Naive thymus-derived CD8-positive, alpha-beta T cell (primary cell): ENCODE measurements at places on chromosomes 13 and 19.

DNA sequence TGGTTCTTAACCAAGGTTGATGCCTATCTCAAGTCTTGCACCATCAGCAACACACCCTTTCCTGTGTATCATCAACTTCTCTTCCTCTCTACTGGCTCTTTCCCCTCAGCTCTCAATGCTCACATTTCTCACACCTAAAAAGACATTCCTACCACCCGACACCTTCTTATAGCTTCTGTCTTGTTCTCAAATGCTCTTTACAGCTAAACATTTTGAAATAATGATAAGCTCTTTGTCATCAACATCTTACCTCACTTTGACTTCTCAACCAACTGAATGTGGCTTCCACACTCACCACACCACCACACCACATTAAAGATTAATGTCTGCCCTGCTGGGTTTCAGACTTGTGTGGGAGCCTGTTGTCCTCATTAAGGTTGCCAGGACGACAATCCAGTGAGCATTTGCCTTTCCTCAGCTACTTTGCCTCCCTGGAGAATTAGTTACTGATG lies 67.8 kb downstream of the RXFP2 start:
- DNase-seq: peak; percentile 4

DNA sequence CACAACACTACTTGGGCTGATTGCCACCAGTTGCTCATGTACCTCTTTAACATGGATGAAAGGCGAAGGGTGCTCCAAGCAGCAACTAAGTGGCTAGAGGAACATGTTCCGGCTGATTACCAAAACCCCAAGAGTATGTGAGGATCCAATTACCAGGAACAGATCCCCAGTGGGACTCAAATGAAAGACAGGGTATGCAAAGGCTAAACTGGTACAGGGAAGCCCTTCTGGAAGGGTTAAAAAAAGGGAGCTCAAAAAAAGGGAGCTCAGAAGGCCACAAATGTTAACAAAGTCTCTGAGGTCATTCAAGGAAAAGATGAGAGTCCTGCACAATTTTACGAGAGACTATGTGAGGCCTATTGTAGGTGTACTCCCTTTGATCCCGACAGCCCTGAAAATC lies 604.7 kb downstream of the UQCRFS1 start:
- DNase-seq: no peak

GRCh38 chr19:9808855-9809824 lies 9.7 kb downstream of the FBXL12 start:
- DNase-seq: peak; percentile 39

- no peak for DNase-seq
Measured at GRCh38 chr19:6767081-6767356, 216 bp downstream of the SH2D3A start.

DNA sequence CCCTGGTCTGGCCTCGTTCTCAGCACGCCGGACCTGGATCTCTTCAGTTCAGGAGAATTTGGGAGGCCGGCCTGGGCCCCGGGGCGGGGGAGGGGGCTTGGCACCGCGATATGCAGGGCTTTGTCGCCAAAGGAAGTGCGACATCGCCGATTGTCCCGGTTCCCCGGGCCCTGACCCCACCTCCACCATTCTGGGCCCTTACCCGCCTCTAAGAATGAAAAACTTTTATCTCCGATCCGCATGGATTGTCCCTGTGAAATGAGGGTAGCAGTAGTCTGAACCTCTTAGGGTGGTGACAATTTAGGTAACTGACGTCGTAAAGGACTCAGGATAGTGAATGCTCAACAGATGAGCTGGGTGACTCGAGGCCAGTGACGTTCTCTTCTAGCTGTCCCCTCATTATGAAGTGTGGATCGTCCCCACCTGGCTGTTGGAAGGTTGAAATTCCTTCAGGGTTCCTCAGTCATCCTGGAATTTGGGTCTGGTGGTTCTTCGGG lies 650 bp downstream of the DDA1 start:
- DNase-seq: no peak

- DNase-seq: peak; percentile 38
Measured at GRCh38 chr19:45187421-45188100, 9.0 kb downstream of the BLOC1S3 start.

GRCh38 chr13:32126278-32126677 lies 94.7 kb downstream of the FRY start:
- DNase-seq: no peak

DNA sequence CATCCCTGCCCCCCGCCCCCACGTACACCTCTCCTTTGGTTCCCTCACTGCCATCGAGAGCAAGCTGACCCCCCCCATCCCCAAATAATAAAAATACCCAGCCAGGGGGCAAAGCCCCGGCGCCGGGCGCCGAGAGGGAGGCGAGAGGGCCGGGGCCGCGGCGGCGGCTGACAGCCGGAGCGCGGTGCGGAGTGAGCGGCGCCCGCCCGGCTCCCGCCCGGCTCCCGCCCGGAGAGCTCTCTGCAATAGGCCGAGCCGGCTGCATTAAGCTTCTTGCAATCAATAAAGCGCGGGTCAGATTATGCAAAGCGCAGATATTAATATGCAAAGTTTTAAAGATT lies 40.9 kb downstream of the DEDD2 start:
- DNase-seq: no peak

DNA sequence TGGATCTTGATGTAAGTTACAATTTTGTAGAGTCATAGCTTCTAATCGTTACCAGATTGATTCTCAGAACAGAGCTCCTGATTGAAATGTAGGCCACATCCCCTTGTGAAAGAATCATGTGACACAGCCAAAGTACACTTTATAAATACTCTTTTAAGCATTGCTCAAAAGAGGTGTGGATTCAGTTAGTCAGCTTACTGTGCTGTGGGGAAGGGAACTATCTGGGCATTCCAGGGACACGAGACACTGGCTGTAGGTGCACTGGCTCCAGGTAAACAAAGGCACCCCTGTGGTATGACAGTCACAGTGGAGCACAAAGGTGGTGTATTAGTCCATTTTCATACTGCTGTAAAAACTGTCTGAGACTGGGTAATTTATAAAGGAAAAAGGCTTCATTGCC lies 222.8 kb downstream of the LIG4 start:
- no peak for DNase-seq

DNA sequence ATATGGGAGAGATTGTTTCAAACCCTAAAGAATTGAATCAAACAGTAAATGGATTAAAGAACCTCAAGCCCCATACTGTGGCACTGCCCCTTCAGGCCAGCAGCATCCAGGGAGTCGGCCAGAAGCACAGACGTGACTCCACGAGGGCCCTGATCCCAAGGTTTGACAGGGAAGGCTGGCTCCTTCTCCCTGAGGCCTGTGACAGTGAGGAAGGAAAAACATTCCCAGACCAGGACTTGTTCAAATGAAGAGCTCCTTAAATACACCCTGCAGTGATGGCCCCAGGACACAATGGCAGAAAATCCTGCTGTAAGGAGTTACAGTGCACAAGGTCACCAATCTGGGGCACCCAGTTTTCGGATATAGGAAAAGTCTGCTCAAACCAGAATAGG lies 91.0 kb downstream of the COL4A1 start:
- DNase-seq: no peak

DNA sequence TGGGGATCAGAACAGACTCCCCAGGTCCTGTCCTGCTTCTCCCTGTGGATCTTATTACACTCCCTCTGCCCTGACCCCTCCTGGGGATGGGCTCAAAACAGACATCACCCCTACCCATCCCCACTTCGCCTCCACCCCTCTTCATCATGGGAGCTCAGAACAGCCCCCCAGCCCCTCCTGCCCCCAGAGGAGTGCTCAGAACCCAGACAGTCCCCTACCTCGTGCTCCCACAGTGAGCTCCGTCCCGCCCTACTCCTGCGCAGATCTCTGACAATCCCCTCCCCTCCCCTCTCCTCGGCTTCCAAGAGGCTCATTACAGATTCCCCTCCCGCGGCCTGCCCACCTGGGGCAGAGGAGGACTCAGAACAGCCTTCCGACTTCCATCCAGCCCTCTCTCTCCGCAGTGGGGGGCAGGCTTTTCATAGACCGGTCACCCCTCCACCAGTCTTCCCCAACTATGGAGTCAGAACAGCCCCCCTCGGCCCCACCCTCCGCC lies 6.1 kb downstream of the NXNL1 start:
- DNase-seq: no peak

DNA sequence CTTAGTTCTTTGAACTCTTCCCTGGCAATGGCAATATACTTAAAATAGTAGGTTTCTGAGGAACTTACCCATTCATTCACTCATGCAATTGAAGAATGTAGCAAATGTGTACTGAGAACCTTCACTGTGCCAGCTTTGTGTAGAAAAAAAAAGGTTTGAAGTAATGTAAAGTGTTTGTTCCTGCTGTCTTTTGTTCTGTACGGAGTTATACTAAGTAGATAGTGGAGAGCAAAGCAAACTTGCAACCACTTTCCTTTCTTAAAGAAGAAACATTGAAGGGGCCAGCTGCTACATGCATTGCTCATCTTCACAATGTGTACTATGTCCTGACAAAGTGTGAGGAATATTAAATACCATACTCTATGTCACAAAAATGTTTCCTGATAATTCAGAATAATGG lies 68.9 kb upstream of the FREM2 start:
- DNase-seq: no peak

DNA sequence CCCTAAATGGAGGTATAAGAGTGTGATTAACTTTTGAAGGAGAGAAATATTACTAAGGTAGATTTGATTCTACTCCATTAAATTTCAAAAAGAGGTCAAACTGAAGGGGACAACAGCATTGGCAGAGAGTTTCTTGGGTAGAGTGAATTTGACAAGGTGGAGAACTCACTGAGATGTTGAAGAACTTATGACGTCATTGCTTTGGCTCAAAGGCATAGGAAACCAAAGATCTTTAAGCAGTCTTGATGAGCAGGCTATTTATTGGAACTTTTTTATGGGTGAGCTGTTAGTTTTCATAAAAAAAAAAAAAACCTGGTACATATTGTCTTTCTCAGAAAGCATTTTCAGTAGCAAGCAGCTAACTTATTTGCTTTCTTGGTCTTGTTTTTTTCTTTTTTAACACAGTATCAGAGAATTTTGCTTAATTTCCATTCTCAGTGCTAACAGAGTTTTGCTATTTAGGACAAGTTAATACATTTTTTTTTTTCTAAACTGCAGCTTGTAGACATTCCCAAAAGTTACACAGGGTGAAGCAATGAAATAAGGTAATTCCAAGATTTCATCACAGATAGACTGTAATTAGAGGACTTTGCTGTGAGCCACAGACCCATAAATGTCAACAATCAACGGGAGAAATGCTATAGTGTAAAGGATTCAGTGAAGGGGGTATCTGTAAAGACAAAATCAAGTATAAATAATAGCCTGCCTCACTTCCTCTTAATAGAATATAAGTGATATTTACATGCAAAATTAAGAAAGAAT lies 412.2 kb upstream of the KLHL1 start:
- DNase-seq: no peak

DNA sequence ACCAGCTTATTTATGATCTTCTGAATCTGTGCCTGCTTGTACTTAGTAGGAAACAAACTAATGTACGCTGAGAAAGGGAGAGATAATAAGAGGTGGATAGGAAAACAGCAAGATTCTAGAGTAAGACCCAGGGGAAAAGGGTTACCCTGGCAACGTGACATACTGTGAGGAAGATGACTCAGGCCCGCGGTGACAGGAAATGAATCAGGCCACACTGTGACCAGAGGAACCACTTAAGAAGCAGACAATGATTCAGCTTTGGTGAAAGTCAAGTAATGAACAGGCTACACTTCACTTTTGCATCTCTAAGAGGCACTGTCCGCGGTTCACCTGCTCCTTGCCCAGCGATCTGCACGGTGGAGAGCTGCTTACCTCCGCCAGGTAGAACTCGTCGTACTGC lies 158.2 kb downstream of the NALCN start:
- DNase-seq: no peak

DNA sequence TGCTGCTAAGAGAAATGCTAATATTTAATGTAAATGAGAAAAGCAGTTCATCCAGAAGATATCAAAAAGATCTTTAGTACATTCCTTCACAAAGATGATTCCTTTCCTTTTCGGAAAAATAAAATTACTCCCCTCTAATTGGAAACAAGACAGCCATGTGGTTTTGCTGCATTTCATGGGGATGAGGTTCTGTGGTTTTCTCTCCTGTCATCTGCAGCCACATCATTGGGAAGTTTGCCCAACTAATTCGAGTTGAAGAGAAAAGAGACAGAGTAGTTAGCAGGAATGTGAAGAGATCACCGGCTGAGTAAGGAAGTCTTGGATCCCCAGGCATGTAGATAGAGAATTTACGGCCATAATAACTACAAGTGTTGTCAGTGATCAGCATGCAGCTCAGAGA lies 122.1 kb downstream of the CYSLTR2 start:
- DNase-seq: no peak

GRCh38 chr13:59774491-59774971 lies 389.2 kb downstream of the DIAPH3 start:
- DNase-seq: no peak

- DNase-seq: no peak
Measured at GRCh38 chr13:23794267-23795161, 94.7 kb downstream of the MIPEP start.

DNA sequence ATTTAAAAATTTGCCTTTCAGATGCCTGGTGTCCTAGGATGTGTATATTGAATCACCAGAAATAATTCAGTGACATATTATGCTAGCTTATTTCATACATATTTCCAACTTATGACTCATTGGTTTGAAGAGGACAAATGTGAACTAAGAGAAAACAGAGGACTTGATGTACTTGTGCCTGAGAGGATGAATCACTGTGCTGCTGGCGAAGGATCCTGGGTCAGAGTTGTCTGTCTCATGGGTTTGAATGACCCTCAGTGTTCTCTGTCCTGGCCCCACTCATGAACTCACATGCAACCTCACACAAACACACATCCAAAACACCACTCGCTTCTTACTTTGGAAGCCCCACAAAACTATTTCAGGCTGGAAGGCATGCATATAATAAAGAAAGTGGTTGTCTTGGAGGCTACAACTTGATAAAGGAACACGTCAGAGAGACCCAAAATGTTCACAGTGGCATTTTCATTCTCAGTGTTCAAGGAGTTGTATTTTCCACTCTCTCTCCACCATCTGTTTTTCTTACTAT lies 129.0 kb upstream of the SPRY2 start:
- DNase-seq: no peak

DNA sequence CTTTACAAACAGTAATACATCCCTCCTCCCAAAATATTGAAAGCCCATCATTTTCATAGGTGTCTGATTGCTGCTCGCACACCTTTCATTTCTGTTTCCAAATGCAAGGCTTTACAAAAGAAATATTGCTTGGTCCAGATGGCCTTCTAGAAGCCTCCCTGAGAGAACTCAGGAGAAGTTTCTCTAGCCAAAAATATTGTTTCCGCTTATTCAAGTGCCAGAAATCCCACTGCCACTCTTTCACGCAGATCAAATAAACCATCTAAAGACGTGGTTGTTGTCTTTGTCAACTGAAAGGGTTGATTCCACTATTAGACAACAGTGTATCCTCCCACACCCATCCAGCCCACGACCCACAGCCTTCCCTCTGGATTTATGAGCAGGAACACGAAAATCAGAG lies 96.2 kb downstream of the ZIC5 start:
- no peak for DNase-seq
